ENCODE measurements at places on chromosomes 1 and 21.

DNA sequence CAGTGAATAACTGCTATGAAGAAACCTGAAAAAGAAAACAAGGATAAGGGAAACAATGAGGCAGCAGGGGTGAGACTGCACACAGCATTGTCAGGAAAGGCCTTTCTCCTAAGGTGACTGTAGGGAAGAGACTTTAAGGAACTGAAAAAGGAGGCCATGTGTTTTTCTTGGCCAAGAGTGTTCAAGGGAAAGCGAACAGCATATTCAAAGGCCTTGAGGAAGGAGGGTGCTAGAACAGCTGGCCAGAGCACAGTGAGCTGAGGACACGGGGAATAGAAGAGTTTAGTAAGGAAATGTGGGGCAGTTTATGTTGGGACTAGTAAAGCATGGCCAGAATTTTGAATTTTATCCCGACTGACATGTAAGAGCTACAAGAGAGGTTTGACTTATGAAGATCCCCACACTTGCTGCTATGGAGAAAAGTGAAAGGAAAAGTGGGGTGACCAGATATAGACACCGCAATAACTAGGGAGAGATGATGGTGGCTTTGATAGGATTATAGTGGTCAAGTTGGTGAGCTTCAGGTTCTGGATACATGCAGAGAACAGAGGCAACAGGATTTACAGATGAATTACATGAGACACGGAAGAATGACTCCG, 1.4 kb downstream of the RWDD2B start:
- DNase-seq, result no peak

DNA sequence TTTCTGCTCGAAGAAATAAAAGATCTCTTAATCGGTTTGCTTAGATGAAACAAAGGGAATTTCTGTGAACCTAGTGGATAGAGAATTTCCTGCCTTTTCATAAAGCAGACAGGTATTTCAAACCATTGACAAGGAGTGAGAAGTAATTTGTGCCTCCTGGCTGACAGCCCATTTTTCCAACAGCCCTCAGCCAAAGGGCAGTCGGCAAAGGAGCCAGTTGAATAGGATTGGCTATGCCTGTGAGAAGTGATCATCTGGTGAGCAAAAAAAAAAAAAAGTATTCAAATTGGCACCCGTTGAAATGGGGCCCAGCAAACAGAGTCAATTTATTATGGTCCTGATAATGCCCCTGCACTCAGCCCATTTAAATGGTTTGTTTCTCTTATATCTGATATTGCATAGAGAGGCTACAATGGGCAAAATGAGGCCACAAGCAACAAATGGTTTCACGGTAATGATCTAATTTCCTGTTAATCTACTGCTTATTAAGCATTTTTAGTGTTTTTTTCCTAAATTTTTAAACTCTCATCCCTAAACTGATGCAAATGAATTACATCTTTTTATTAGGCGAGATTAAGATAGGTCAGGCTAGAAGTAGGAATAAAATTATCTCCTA, 477.5 kb downstream of the NUF2 start:
- no peak for DNase-seq

DNA sequence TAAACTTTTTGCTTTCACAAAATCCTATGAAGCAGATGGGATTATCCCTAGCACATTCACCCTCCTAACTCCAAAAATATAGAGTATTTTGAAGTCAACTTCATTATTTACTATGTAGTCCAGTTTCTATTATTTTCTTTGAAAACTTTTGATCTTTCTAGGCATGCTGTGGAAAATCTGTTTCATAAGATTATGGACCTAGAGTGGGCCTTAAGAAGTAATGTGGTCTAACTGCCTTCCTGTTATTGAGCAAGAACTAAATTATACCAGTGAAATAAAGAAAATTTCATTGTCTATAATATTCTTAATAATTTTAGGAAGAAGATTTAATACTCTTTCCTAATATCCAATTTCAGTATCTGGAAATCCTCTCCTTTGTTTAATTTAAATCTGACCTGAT, 58.1 kb downstream of the PRKACB start:
- DNase-seq, result no peak

DNA sequence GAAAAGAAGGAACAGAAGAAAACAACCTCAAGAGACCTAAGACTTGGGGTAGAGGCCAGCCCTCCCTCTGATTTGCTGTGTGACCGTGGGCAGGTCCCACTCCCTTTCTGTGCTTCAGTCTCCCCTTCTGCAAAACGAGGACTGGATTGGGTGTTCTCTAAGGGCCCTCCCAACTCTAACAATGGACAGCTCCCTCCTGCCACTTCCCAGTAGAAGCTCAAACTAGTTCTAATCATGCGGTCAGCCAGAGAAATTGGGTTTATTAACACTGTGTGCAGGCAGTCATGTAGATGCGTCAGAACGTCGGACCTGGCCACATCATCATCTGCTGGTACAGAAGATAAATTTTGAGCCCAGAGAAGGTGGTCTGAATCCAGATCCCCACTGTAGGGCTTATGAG, 1.6 kb upstream of the PADI4 start:
- DNase-seq, result no peak

DNA sequence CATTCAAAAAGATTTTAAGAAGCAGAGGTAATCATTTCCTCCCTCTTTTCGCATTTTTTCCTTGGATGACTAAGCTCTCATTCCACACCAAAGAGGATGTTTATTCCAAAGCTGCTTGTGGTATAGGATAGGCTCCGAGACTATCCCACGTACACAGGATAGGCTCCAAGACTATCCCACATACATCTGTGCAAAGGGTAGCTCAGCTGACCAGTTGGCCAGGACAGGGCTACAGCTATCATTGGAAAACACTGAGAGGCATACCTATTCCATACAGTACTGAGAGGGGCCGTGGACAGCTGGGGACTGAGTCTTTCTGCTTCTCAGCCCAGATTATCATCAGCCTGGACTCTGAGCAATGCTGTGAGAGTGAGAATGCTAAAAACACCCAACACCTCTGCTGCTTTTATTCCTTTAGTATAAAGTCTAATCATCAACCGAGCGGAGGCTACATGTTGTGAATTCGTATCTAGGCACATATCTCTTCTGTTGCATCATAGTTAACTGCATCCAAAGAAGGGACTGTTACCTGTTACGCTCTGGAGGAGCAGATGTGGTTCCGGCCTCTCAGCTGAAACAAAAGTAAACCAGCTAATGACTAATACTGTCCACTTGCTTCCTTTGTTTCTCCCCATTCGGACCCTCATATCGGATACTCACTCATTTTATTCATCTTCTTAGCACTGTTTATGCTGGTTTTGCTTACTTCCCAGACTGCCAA, 141.0 kb downstream of the TNFSF18 start:
- no peak for DNase-seq

GRCh38 chr1:225607355-225607754, 45.6 kb downstream of the ENAH start:
- no peak for DNase-seq

- DNase-seq, result no peak
Measured at GRCh38 chr1:161106431-161106830, 8.3 kb downstream of the KLHDC9 start.

- DNase-seq, result no peak
Measured at GRCh38 chr1:45282351-45282750, 44.3 kb upstream of the HPDL start.

GRCh38 chr1:116767782-116768382, 13.7 kb downstream of the CD2 start:
- no peak for DNase-seq

GRCh38 chr1:229843627-229844238, 217.7 kb downstream of the URB2 start:
- DNase-seq, result no peak

DNA sequence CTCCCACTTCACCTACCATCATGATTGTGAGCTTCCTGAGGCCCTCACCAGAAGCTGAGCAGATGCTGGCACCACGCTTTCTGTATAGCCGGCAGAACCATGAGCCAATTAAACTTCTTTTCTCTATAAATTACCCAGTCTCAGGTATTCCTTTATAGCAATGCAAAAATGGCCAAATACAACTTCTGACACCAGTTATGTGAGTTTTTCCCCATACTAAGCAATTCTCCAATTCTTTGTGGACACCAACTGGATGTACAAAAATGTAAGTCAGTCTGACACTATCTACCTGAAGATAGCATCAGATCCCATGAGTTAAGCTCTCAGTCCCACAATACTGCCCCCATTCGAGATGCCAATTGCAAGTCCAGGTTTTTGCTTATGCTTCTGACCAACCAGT, 65.4 kb upstream of the PPIH start:
- no peak for DNase-seq

DNA sequence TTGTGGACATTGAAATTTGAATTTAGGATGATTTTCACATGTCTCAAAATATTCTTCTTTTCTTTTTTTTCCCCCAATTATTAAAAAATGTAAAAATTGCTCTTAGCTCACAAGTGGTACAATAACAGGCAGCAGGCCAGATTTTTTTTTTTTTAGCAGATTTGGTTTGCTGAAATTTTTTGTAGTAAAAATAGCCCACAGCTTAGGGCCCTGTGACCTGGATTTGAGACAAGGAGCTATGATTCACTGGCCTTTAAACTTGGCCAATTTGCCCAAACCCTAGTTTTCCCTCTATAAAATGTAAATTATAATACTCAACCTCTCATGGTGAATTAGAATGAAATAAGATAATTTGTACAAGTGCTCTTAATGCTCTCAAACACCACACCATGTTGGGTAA, 253.8 kb downstream of the DYRK1A start:
- no peak for DNase-seq

- DNase-seq, result no peak
Measured at GRCh38 chr1:27478098-27478497, 11.9 kb downstream of the WASF2 start.

DNA sequence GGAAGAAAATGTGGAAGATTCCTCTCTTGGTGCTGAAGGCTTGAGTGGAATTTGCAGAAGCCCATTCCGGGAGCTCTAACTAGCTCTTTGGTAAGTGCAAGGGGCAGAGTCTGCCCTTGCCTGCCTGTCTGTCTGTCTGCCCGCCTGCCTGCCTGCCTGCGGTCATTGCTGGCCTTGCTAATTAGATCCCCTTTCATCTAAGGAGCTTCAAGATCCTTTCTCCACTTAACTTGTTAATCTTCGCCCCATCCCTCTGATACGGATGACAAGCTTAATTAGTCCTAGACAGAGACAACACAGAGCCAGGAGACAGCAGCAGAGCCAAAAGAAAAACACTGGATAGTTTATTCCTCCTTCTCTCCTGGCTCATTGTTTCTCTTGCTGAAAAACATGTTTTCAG, 80.2 kb upstream of the GADD45A start:
- no peak for DNase-seq

DNA sequence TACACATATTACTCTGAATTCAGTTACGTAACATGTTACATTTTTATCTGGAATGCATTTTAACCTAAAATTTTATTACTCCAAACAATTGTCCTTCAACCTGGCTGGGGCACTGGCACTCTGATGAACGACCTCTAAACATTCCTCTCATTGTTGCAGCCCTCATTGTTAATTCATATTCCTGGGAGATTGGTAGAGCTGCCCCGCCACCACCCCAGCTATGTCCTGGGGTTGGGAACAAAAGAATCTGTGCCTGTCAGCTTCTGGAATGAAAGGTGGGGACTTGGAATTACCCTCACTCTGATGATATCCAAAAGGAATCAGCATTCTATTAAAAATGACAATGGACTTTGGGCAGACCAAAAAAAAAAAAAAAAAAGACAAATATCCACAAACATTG, 38.0 kb upstream of the DESI2 start:
- no peak for DNase-seq

All from activated T-cell treated with anti-CD3 and anti-CD28 coated beads for 24 hours (primary cell).